ENCODE measurements at places on chromosomes 6 and 20. TPM values are rescaled to one million over a fixed set of nuclear protein-coding genes. Genes with fewer than 3 reads are reported as not detected.

GRCh38 chr6:80767808-80768207, 661.3 kb downstream of the BCKDHB start:
- no peaks in the 10 kb centered on the region for H3K4me1 ChIP-seq
- no peaks in the 10 kb centered on the region for H3K36me3 ChIP-seq
- no peak for DNase-seq
- no peaks in the 10 kb centered on the region for H3K27me3 ChIP-seq

DNA sequence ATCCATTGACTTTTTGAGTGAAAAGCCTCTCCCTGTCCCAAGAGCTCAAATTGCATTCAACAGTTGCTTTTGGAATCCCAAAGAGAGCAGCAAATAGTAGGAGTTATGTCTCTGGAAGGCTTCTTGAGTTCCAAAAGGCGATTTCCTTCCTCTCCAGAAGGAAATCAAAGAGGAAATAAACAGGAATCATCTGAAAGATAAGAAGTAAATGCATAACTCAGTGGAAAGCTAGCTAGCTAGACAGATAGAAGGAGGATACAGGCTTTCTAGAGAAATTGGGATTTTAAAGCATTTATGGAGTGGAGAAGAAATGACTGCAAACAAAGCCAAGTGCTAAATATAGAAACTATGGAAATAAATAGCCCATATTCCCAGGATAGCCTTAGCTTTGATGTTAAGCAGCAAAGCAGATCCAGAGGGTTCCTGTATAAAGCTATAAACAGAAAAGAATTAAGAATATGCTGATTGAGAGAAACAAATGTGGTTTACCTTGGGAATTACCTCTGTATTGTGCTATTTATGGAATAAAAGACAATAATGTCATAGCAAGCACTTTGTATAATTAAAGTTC, 214.7 kb downstream of the PLCB1 start:
- no peak for DNase-seq
- H3K4me3 ChIP-seq, result no peak overlapping the region
- no peaks in the 10 kb centered on the region for H3K27me3 ChIP-seq
- H3K4me1 ChIP-seq, result no peaks in the 10 kb centered on the region
- H3K36me3 ChIP-seq, result no peaks in the 10 kb centered on the region
- no peak overlapping the region for H3K27ac ChIP-seq

The AAR2 gene
- total RNA-seq, result 25.4 TPM

DNA sequence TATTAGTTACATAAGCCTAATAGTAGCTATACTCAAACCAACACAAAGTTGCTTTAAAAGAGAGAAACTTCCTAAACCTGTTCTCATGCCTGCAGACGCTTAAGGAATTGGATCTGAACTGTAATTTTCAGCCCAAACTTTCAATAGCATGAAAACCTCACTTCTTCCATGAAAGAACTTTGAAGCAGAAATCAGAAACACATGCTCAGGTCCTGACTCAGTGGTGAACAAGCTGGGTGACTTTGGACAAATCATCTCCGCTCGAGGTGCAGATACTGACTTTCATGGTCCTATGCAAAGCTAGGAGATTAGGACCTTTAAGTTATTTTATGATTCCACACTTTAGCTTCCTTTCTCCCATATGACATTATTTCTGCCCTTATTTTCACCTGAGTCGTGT, 36.5 kb downstream of the NOX3 start:
- no peak overlapping the region for H3K27ac ChIP-seq
- peaks cover 2% of the 10 kb centered on the region for H3K4me1 ChIP-seq
- no peaks in the 10 kb centered on the region for H3K36me3 ChIP-seq
- H3K27me3 ChIP-seq, result no peaks in the 10 kb centered on the region
- no peak for DNase-seq
